Activated CD4-positive, alpha-beta memory T cell treated with anti-CD3 and anti-CD28 coated beads for 36 hours (primary cell): ENCODE measurements at places on chromosomes 7 and 10.

DNA sequence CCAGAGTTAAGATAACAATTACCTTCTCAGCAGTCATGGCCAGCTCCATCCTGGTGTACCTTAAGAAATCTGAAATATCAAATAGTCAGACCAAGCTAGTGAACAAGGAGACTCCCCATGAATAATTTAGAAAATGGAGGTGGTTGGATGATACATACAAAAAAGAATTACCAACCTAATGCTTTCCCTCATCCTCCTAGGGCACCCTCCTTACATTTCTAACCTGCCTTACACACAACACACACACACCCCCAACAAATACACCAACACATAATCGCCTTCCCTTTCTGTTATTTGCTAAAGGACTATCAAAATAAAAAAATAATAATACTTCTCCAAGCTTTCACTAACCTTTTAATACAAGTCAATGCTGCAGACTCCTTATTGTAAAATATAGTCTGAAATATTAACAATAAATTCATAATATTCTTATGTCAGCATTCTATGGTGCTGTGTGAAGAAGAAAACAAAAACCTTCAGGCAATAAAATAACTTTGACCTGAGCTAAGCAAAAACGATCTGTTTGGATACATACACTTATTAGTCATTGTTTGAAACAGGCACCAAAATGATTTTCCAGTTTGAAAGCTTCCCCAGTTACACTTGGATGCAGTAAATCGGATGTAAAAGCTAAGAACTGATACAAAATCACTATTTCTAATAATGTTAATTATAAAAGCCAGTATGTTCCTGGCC, 3.4 kb downstream of the TWIST1 start:
- no peak for DNase-seq

- DNase-seq = no peak
These were observed 237.5 kb downstream of the TNS3 start for GRCh38 chr7:47344171-47344955.

GRCh38 chr10:124380256-124380995, 38.3 kb downstream of the OAT start:
- DNase-seq = no peak

DNA sequence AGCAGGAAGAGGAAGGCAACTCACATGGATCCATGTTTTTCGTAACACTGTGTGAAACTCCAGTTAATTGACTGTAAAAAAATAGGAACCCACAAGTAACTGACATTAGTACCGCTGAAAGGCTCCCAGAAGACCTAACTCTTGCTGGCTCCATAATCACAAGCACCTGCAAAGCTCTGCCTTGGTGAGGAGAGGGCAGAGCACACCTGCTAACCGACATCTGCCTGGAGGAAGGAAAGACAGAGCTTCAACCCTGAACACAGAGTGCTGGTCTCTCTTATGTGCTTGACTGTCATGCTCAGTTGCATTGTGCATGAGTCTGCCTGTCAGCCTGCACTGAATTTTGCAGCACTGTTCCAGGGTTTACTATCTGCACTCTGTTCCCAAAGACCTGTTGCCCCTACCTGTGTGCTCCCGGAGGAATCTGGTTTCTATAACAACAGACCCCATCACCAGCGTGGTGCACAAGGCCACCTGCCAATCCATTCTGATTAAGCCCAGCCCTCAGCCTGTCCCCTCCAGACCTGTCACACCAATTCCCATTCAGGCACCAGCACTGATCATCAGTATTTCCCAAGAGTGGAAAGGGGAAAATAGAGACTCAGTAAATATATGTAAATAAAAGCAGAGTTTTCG, 63.1 kb upstream of the ANKRD1 start:
- no peak for DNase-seq

DNA sequence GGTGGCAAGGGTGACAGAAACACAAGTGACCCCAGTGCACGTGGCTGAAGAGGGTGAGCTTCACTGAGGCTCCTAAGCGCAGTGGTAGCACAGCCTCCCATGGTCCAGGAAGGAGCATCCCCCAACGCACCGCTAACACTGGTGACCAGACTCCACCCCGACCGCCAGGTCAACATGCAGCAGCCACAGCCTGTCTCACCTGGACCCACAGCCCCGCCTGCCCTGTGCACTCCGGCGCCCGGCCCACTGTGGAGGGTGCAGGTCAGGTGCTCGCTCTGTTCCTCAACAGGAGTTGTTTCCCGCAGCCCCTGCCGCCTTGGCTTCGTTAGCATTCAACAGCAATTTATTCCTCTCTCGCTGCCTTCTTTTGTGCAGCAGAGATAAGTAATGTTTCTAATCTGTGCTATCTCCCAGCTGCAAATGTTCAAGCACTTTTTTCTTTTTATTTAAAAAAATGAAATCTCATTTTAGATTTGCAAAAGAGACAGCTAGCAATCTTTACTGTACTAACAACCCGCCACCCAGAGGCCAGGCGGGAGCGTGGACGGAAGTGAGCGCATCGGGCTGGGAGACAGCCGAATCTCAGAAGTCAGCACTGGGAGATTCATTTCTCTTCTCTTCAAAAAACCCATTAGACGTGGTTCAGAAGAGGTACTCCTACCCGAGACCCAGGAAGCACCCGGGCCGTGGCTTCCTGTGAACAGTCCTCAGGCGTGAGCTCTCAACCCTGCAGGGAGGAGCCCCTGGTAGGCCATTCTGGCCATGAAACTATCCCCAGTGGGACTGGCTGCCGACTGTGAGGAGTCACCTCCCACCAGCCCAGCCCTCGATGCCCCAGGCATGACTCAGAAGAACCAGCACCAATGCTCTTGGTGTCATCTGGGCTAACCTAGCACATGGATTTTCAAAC, 133.4 kb downstream of the MAD1L1 start:
- peak; percentile 18 for DNase-seq
